ENCODE measurements at places on chromosomes 1 and 21.

GRCh38 chr1:33719326-33719725, 144.6 kb upstream of the HMGB4 start:
- DNase-seq, result no peak

GRCh38 chr21:46667741-46668380, 32.4 kb downstream of the PRMT2 start:
- peak; percentile 7 for DNase-seq

DNA sequence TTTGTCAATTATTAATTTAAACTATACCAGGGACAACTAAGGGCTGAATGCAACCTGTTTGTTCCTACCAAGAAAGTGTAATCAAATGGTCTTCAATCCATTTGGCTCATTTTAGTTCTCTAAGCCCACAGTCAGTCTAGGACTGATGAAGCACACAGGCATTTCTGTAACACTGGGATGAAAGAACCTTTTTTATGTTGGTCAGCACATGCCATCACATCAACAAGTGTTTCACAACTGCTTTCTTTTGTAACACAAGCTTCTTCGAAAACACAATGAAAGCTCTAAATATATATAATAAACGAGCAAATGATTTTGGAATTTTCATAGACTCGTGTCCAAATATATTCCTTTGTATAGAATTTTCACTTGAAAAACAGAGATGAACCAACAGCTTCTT, 28.8 kb downstream of the HEATR1 start:
- no peak for DNase-seq

GRCh38 chr1:32249831-32250525, 1.1 kb upstream of the LCK start:
- no peak for DNase-seq

GRCh38 chr1:26278724-26279455, 996 bp upstream of the SH3BGRL3 start:
- peak; percentile 98 for DNase-seq

GRCh38 chr1:67604778-67605177, 80.2 kb upstream of the GADD45A start:
- DNase-seq, result no peak

- peak; percentile 73 for DNase-seq
Measured at GRCh38 chr1:10975567-10976326, 36.7 kb upstream of the TARDBP start.

GRCh38 chr1:13950637-13951036, 250.6 kb downstream of the PRDM2 start:
- peak; percentile 8 for DNase-seq

GRCh38 chr1:157512036-157512969, 40.0 kb downstream of the FCRL5 start:
- DNase-seq, result no peak

DNA sequence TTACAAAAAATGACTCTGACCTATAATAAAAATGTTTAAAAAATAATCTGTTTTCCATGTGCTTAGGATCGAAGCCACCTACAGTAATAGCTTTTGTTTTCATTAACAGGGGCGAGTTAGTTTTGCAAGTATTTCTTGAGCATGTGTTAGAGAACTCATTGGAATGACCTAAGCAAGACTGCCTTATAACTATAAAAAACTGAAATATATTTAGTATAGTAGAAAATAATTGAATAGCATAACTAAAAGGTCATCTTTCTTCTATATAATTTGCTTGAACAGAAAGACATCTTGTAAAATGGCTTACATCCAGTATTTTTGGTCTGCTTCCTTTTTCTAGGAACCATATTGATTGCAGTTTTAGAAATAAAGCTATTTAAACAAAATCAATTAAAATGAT, 241.5 kb upstream of the NRIP1 start:
- no peak for DNase-seq

DNA sequence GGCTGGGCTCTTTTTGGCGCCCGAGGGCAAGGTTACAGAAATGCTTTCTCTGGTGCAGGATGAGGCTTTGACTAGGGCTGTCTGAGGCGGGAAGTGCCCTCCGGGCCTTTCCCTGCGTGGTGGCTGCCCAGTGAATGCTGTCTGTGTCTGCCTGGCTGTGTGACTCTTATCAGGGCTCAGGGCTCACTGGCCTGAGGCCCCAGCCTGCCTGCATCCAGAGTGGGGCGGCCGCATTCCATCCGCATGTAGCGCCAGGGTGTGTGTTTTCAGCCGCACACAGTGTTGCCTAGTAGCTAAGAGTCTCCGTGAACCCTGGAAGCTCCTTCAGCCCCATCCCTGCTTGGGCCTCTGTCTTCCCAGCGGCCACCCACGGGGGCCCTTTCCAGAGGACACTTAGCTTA, 59.1 kb downstream of the FAAP20 start:
- no peak for DNase-seq

DNA sequence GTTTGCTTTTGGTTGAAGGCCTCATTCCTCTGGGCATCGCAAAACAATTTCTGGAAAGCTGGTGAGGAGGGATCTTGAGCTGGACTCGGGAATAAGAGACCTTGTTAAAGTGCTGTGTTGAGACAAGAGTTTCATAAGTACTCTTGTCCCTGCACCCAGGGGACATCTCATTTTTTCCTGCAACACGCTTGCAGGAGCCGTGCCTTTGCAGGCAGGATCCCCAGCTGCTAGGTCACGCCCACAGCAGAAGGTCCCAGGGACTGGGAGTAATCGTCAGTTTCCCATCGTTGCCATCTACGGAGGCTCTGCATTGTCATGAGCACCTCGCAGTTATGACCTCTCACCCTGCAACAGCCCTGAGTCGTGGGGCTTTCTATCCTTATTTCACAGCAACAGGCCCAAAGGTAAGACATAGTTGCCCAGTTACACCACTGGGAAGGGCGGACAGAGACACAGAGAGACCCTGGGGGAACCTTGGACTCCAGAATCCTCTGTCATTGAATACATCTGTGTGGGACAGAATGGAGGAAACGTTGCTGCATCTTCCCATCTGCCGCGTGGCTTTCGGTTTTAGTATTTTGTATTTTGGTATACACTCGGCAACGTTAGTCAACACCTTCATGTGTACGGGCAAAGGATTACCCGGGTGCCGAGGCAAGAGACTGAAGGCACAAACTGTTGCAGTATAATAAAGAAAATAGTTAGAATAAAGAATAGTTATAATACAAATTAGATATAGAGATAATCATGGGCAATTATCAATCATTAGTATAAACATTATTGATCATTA, 60.4 kb upstream of the DMRTB1 start:
- no peak for DNase-seq
